ENCODE measurements at places on chromosomes 4 and X.

DNA sequence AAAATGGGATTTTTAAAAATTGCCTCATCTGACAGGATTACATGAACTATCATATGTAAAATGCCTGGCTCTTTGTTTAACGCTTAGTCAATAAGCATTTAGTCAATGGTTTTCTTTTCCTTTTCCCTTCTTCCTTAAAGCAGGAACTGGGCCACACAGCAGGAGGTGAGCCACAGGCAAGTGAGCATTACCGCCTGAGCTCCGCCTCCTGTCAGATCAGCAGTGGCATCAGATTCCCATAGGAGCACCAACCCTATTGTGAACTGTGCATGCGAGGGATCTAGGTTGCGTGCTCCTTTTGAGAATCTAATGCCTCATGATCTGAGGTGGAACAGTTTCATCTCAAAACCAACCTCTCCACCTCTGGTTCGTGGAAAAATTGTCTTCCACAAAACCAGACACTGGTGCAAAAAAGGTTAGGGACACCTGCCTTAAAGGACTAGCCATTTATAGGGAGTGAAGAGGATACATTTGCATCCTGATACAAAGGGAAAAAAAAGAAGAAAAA, 306.1 kb downstream of the FBXW7 start:
- no peak for DNase-seq

DNA sequence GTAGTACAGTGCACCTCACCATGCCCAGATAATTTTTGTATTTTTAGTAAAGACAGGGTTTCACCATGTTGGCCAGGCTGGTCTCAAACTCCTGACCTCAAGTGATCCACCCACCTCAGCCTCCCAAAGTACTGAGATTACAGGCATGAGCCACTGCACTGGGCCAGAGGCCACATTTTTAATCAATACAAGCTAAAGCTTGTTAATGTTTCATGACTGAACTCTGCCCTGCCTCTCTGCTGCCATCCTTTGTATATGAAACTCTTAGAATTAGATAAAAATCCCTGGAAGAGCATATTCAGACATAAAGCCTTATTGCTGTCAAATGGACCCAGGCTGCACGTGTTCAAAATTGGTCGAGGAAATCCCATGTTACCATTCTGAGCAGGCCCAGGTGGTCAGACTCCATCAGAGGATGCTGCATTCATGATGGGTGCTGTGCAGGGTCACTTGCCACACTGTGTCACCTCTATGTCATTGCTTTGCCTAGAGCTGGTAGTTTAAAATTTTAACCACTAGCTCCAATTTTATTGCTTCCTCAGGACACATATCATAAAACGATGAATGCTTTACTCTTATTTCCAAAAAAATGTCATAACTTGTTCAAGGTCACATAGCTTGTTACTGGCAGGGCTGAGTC, 45.2 kb downstream of the LNX1 start:
- DNase-seq: no peak

- peak; percentile 69 for DNase-seq
Measured at GRCh38 chrX:153909024-153909979, 4.8 kb downstream of the AVPR2 start.

- no peak for DNase-seq
Measured at GRCh38 chr4:129364747-129365452, 268.9 kb downstream of the C4orf33 start.

- DNase-seq: no peak
Measured at GRCh38 chrX:130523460-130524394, 121.9 kb downstream of the RBMX2 start.

- no peak for DNase-seq
Measured at GRCh38 chrX:16855363-16856075, 14.6 kb downstream of the RBBP7 start.

- no peak for DNase-seq
Measured at GRCh38 chr4:83083925-83084475, 30.5 kb downstream of the PLAC8 start.

GRCh38 chr4:147799986-147800555, 68.2 kb downstream of the ARHGAP10 start:
- DNase-seq: peak; percentile 63

GRCh38 chr4:47852136-47852535, 14.3 kb upstream of the CORIN start:
- no peak for DNase-seq

- no peak for DNase-seq
Measured at GRCh38 chr4:182700362-182701160, 216.6 kb downstream of the DCTD start.

DNA sequence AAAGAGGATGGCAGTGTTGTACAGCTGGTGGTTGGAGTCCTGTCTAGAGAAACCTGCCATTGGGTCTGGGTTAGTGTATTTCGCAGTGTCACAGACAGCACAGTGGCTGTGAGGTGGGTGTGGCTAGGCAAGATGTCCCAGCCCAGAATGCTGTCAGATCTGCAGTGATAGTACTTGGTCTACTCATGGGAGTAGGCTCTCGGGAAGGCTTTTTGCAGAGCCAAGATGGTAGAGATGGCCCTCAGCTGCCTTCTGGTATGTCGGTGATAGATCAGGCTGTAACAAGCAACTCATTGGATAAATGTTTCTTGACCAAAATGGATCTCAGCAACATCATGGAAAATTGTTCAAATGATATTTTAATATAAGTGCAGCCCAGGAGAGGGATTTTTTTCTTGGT, 84.3 kb upstream of the WDR1 start:
- no peak for DNase-seq

DNA sequence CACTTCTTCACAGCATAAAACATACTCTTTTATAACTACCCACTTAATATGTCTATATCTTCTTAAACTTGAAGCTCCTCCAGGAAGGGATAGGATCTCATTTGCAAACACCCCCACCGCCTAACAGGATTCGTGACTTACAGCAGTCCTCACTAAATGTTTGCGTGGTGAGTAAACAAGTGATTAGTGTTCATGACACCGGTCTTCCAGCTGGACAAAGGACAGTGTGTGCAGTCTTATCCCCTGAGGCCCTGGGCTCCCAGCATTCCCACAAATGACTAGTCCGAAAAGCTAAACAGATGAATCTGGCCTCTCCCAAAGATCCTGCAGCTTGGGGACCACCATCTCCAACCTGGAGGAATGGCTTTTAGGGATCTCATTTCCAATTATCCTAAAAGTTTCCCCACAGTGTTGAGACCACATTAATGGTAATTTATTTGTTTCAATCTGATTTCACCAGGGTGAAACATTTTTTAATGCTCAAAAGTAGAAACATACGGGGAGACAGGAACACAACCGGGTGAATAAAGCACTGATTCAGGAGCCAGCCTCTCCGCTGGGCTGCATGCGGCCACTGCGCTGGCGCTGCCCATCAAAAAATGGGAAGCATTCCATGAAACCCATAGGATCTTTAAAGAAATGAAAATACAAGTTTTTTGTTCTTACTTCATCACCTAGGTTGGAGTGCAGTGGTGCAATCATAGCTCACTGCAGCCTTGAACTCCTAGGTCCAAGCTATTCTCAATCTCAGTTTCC, 69.2 kb downstream of the HADH start:
- DNase-seq: no peak

DNA sequence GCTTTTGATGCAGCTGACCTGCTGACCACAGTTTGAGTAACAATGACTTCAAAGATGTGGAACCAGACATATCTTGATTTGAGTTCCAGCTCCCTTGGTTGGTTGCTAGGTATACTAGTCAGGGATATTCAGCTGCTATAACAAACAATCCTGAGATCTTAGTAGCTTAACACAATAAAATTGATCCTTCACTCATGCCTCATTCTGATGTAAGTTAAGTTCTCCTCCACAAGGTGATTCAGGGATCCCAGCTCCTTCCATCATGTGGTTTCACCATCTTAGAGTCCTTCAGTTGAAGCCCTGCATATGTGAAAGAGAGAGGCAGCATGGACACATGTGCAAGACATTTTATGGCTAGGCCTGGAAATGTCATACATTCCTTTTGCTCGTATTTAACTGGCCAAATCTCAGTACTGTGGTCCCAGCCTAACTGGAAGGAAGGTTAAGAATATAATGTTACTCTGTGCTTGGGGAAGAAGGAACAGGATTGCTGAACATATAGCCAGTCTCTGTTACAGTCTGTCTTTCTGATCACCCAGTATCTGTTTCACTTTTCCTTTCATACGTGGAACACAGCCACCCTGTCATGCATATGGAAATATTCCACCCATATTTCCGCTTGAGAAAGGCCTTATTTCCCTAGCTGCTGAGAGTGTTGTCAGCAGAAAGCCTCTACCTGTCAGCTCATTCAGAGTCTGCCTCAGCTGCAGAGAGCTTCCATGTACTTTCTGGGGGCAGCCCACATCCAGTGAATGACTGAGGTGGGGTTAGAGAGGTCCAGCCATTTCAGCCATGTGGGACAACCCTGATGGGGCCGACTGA, 7.1 kb downstream of the SMIM9 start:
- peak; percentile 40 for DNase-seq

- no peak for DNase-seq
Measured at GRCh38 chrX:6163721-6164120, 64.9 kb downstream of the NLGN4X start.

GRCh38 chrX:769796-770195, 139.2 kb downstream of the SHOX start:
- DNase-seq: no peak

DNA sequence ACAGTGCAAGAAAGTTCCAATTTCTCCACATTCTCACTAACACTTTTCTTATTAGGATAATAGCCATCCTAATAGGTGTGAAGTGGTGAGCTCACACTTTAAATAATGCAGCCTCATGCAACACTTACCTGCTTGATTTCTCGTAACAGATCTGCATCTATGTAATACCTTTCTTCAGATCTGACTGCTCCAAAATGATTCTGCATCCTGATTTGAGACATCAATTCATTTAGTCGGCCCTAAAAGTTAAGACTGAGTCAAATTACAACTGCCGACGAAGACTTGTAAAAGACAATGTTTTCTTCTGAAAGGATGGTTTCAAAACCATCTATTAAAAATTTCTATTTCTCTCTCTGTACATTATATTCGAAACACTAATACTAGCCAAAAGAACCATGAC, 30.7 kb downstream of the NUP54 start:
- no peak for DNase-seq

- no peak for DNase-seq
Measured at GRCh38 chr4:100738196-100739165, 220.7 kb upstream of the EMCN start.

GRCh38 chr4:146110871-146111485, 64.5 kb upstream of the LSM6 start:
- DNase-seq: no peak

GRCh38 chrX:103839404-103839803, 7.3 kb upstream of the RAB9B start:
- no peak for DNase-seq

- DNase-seq: no peak
Measured at GRCh38 chr4:60088807-60089486, 1111.2 kb upstream of the ADGRL3 start.

- no peak for DNase-seq
Measured at GRCh38 chrX:96689991-96690390, 5.3 kb downstream of the DIAPH2 start.

DNA sequence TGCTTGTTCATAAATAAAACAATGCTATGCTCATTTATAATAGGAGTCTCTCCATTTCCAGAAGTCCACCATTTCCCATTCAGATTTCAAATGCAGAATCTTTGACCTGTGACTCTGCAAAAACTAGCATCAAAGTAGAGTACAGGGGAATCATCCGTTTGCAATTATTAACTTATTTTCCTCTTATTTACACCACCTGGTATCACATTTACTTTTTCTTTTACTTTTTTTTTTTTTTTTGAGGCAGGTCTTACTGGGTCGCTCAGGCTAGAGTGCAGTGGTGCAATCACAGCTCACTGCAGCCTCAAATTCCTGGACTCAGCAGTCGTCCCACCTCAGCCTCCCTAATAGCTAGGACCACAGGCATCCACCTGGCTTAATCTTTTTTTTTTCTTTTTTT, 37.6 kb downstream of the RBM47 start:
- DNase-seq: no peak

GRCh38 chrX:151365579-151365978, 31.4 kb upstream of the VMA21 start:
- no peak for DNase-seq

GRCh38 chr4:23770011-23770410, 119.8 kb downstream of the PPARGC1A start:
- no peak for DNase-seq

DNA sequence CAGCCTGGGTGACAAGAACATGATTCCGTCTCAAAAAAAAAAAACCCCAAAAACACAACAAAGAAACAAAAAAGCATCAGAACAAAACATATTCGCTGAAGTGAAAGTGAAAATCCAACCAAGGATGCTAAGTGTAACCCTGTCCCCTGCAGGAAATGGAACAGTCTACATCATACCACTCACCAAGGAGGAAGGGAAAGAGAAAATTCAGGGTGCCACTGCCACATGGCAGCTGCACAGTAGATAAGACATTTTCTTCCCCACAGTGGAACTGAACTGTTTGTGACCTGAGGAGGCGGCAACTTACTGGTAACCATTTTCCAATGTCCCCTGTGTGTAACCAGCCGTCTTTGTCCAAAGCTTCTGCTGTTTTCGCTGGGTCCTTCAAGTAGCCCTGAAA, 28.2 kb upstream of the CENPU start:
- DNase-seq: peak; percentile 41

DNA sequence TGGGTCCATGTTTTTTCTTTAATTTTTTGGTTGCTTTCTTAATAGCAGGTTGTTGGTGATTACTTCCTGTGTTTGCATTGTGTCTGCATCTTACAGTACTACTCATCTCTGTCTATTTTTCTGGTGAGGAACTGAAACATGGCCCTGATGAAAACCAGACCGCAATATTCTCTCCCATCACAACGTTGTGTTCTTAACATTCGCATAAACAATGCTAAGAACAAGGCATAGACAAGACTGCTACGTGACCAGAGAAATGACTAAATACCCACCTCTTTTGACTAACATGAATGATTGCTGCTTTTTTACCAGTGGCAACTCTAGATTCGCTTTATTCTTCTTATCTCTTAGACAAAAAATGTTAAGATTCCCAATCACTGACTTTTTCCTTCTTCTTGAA, 179.1 kb downstream of the GC start:
- peak; percentile 15 for DNase-seq

GRCh38 chrX:15675490-15675921, 10.9 kb upstream of the CLTRN start:
- DNase-seq: peak; percentile 81

Data from GM13977 (cell line).